CD4-positive, alpha-beta T cell treated with Interleukin-4 for 4 hours (primary cell): ENCODE measurements at places on chromosomes 16 and 17.

GRCh38 chr17:45742251-45742650, 41.9 kb upstream of the CRHR1 start:
- DNase-seq: no peak

GRCh38 chr16:50635505-50636392, 45.4 kb downstream of the SNX20 start:
- DNase-seq: no peak

GRCh38 chr17:57186226-57187019, 69.9 kb upstream of the MSI2 start:
- DNase-seq: no peak

GRCh38 chr16:49556606-49557446, 183.2 kb downstream of the C16orf78 start:
- no peak for DNase-seq
